ENCODE measurements at places on chromosomes 16 and 17. TPM values are rescaled to one million over a fixed set of nuclear protein-coding genes. Genes with fewer than 3 reads are reported as not detected.
A peak's percentile ranks its signal among the peaks of the same experiment; 100 is the strongest.

DNA sequence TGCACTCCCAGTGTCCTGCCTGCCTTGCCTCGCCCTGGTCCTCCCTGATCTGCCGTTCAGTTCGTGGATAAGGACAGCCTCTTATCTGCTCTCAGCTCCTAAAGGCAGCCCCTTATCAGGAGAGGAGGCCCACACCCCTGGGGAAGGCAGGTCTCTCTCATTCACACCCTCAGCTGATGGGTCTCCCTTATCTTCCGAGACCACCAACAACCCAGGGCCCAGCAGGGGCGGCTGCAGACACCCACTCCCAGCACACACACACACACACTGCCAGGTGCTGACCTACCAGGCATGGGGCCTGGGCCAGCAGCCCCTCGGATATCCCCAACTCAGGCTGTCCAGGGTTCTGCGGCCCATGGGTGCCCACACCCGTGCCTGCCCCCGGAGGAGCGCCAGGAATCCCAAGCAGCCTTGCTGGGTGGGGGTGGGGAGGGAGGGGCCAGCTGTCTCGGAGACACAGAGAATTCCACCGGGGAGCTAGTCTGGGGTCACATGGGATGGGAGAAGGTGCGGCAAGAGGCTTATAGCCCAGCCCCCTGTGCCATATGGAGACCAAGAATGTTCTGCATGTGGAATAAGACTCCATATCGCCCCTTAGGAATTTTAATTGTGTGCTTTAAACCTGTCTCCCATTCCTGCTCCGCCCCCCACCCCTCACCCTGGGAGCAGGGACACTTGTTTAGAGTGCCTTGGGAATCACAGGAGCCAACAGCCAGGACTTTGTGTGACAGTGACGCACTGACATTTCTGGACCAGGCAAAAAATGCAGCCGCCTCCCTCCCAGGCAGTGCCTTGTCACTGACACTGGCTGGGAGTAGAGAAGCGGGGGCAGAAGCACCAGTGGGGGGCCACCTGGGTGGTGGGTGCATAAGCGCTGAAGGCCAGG is 41.9 kb upstream of the EMP2 start:
- no peak for DNase-seq

DNA sequence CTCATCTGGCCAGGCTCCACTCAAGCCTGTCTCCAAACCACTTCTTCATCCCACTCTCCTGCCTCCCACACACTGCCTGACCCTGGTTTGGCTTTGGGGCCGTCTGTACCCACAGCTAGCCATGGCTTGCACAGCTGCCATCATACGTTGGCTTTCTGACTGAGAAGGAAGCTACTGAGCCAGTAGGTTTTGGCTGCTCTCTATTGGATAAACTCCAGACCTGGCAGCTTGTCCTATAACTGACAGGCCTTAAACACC is 3.9 kb downstream of the MIF4GD start:
- DNase-seq: no peak

- DNase-seq: peak; percentile 76
These were observed 166.2 kb downstream of the SEC14L1 start for GRCh38 chr17:77306790-77307478.

- no peak for DNase-seq
These were observed 5.7 kb upstream of the B9D1 start for GRCh38 chr17:19368229-19368628.

DNA sequence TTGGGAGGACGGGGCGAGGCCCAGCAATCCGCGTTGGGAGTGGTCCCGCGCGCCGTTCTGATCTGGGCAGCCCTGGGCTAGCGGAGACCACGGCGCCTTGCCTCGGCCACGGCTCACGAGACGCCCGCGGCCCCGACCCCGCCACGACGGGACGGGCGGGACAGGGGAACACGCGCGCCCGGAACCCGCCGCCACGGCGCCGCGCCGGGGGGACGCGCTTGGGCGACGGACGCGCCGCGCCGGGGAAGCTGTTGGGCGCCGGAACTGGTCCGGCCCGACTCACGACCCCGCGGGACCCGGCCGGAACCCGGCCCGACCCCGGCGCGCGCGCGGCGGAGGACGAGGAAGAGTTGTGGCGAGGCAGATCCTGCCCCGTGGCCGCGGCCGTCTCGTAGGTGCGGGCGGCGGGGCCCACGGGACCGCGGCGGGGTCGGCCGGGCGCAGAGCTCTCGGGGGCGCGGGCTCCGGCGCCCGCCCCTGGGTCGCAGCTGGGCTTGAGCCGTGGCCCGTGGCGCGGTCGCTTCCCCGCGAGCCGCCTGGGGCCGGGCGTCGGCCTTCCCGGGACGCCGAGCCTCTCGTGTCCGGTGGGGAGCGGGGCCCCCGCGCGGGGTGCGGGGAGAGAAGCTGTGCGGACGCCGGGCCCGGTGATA is at the start of gene ACSF3:
TSS of gene ACSF3 (plus strand) at position 251 of the 650 bp plus-strand sequence. CDS start 6,830 bp downstream, outside the sequence.
- DNase-seq: peak; percentile 69

The CPSF4L gene
- total RNA-seq: not detected

DNA sequence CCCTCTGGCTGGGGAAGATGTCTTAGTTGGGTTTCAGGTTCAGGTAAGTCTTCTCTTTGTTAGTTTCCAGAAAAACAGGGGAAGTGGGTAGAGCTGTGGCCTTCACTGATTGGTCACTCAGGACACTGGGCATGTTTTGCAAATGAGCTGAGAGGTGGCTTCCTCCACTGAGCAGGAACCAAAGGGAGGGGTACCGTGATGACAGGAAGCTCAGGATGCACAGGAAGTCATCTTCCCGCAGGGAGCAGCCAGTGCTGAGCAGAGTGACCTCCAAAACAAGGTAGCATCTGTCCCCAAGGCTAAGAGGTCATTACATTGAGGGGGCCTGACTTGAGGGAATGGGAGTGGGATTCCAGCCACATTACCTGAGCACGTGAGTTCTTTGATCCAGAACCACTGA is 5.6 kb downstream of the NT5C start:
- DNase-seq: no peak

DNA sequence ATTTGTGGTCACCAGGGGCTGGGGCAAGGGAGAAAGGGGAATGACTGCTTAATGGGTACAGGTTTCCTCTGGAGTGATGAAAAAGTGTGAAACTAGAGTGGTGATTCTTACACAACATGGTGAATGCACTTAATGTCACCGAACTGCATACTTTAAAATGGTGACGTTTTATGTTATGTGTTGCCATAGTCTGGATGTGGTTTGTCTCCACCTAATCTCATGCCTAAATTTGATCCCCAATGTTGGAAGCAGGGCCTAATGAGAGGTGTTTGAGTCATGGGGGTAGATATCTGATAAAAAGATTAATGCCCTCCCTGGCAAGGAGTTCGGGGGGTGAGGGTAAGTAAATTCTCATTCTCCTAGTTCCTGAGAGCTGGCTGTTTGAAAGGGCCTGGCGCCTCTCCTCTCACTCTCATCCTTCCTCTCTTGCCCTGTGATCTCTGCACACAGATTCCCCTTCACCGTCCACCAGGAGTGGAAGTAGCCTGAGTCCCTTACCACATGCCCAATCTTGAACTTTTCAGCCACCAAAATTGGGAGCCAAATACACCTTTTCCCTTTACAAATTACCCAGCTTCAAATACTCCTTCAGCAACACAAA is 15.3 kb downstream of the XPO6 start:
- no peak for DNase-seq

DNA sequence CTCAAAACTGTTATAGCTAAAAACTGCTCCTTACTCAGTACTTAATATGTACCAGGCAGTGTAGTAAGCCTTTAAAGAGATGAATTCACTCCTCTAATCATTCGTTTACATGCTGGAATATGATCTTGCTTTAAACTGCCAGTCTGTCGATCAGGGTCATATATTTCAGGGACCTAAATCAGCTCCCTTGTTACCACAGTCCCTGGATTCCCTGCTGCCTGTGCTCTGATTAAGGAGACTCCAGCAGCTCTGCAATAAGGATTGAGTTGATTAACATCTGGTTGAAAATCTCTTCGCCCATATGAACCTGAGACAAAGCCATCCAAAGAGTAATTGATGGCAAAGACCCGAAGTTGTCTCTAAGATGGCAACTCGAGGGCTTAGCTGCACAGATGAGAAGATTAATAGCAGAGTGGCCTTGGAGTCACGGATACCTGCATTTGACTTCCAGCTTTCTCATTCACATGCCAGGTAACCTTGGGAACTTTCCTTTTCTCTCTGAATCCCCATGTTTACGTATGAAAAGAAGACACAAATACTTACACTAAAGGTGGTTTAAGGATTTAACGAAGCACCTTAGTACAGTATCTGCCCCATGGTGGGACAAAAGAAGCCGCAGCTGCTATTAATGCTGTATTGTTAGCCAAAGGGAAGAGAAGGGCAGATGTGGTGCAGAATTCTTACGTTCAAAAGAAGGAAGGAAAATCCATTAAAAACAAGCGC is 68.2 kb downstream of the VAT1L start:
- no peak for DNase-seq

DNA sequence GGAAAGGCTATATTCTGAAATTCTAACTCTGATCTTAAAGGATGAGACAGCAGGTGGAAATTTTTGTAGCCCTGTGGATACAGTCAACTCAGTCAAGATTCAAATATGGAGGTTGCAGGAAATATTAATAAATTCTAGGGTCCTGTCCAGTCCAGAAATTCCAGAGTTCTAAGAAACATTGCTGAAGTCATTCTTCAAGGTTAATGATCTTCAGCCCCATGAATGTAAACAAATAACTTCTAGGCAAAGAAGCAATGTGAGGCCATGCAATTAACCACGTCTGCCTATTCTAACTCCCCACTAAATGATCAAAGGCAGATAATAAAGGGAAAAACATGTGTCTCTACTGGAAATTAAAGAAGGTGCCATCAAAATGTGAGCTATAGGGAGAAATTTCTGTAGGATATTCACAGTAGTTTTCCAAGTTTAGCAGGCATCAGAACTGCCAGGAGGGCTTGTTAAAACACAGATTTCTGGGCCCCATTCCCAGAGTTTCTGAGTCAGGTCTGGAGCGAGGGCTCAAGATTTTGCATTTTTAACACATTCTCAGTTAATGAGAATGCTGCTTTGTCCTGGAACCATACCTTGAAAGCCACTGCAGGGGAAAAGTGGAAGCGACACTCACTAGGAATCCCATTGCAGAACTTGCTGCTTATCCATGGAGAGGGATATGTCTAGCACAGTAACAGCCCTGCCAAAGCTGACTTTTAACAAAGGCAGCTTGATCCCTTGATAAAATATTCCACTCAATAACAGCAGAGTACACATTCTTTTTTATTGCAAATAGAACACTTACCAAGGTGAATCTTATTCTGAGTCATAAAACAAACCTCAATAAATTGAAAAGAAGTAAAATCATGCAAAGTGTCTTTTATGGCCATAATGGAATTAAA is 61.8 kb downstream of the DNAH3 start:
- no peak for DNase-seq

GRCh38 chr16:9849697-9850245 is 332.5 kb downstream of the GRIN2A start:
- no peak for DNase-seq

DNA sequence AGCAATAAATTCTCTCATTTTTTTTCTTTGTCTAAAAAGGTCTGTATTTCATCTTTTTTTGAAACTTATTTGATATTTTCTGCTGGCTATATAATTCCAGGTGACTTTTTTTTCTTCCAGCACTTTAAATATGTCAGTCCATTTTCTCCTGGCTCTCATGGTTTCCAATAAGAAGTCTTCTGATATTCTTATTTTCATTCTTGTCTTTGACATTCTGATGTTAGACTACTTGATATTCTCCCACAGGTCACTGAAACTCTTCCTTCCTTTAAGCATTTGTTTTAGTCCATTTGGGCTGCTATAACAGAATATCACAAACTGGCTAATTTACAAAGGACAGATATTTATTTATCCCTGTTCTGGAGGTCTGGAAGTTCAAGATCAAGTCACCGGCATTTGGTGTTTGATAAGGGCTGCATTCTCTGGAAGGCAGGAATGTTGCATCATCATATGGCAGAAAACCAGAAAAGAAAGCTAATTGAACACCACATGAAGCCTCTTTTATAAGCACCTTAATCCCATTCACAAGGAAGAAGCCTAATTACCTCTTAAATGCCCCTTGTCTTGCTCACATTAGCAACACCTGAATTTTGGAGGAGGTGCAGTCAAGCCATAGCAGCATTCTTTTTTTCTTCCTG is 242.1 kb upstream of the TNRC6C start:
- no peak for DNase-seq

DNA sequence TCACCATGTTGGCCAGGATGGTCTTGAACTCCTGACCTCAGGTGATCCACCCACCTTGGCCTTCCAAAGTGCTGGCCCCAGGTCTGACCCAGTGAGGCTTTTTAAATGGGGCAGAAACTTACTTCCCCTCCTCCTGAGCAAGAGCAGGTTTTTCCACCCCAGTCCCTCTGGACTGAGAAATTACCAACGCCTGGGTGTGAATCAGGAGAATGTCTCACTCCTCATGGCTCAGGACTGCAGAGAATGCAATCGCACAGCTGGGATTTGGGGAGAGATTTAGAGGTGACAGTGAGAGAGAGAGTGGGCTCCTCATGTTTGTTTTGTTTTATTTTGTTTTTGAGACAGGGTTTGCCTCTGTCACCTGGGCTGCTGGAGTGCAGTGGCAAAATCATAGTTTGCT is 203.6 kb downstream of the RAB11FIP4 start:
- no peak for DNase-seq

The YBX2 gene
- total RNA-seq: 0.75 TPM

GRCh38 chr16:12096157-12096777 is 119.7 kb downstream of the SNX29 start:
- DNase-seq: peak; percentile 7

GRCh38 chr16:69514356-69514755 is 51.4 kb upstream of the NFAT5 start:
- DNase-seq: no peak

DNA sequence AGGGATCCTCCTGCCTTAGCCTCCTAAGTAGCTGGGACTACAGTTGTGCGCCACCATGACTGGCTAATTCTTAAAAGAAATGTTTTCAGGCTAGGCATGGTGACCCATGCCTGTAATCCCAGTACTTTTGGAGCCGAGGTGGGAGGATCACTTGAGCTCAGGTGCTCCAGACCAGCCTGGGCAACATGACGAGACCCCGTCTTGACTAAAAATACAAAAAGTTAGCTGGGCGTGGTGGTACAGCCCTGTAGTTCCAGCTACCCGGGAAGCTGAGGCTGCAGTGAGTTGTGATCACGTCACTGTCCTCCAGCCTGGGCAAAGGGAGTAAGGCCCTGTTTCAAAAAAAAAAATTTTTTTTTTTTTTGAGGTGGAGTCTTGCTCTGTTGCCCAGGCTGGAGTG is 173.1 kb downstream of the SEC14L1 start:
- DNase-seq: peak; percentile 31

The TERB1 gene
- total RNA-seq: not detected

The EFCAB5 gene
- total RNA-seq: not detected

DNA sequence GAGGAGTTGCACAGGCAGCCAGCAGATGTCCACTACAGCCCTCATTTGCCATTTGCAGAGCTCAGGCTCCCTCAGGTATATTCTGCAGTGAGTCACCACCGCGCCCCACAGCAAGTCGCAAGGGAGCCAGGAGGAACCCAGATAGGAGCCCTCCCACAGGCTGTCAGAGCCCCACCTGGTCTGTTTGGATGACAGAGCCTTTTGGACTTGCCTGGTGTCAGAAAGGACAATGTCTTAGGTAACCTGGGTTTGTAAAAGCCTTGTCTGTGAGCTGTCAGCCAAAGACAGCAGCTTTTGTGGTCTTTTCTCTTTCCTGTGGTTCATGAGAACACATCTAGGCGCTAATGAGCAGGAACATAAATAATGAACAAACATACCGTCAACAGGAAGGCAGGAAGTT is 70.9 kb downstream of the GNAO1 start:
- DNase-seq: no peak

GRCh38 chr16:17396762-17397498 is 73.8 kb downstream of the XYLT1 start:
- DNase-seq: no peak
